ENCODE measurements at places on chromosomes 11 and 22.

- no peak for DNase-seq
These were observed 115.4 kb downstream of the KIAA1671 start for GRCh38 chr22:25067851-25068421.

GRCh38 chr11:45741582-45741981 is 63.4 kb upstream of the SLC35C1 start:
- no peak for DNase-seq

GRCh38 chr11:105720096-105720495 is 110.2 kb downstream of the GRIA4 start:
- DNase-seq: no peak

DNA sequence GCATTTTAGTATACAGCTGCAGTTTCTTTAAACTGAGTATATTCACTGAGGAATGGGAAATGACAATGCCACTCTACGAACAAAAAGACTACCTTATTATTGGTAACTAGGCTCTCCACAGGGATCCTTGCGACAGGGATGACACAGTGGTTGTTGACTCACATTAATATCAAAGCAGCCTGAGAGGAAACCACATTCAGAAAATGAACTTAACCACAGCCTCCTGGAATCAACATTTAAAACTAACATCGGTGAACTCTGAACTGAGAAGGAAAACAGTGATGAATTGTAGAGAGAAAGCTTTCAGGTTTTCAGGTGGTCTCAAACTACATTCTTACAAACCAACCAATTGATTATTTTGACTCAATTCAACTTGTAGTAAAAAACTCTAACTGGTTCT is 90.3 kb upstream of the MTMR2 start:
- DNase-seq: peak; percentile 81

DNA sequence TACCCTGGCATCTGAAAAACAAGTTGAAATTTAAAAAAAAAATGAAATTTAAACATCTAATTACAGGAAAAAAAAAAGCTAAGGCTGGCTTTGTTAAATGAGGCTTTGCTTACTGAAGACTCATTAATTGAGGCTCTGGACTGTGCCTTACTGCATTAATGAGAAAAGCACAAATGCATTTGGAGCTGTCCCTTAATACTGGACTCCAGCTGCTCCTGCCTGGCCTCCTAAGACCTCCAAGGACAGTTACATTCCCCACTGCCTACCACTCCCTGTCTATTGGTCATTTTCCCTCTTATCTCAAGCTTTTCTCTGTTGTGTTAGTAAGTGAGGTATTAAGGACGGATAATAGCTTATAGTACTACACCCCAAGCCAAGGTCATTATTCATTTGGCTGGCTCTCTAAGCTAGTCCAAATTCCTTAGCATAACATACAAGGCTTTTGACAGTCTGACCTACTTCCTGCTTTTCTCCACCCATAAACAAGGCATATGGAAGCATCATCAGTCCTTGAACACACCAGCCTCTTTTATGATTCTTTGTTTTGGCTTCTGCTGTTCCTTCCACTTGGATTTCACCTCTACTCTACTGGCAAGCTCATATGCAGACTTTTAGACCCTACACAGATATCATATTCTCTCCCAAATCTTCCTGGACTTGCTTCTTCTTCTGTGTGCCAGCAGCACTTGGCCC is 62.5 kb downstream of the USP35 start:
- no peak for DNase-seq

DNA sequence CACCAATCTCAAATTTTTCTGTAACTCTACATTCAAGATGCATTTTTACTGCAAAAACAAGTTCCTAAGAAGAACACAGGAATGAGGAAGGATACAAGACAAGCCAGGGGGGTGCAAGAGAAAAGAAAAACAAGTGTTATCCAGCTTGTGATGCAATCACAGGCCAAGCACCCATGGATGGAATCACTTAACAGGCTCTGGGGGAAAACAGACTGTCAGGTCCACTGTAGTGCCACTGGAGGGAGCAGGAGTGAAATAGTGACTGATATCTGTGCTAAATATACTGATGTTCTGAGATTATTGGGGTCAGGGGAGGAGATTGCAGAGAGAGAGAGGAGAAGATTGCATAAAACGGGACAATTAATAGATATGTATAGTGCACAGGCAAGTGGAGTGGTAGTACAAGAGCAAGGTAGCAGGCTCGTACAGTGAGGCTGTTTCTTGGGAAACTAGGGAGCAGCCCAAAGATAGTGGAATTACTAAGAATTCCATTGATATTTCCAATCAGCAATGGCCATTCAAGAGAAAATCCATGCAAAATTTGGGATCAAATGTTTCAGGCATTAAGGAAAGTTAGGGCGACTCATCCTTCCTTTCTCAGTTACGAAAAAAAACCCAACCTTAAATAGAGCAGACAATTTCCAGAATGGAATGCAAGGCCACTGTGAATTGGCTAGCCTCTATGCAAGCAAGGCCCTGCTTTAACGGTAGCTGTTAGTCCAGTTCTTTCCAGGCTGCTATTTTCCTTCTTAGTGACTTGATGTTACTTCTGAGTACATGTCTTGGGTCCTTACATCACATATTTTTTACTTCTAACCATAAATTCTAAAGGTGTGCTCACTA is 52.2 kb upstream of the CEP126 start:
- no peak for DNase-seq

- DNase-seq: no peak
These were observed 98.0 kb downstream of the PIWIL4 start for GRCh38 chr11:94665116-94665659.

DNA sequence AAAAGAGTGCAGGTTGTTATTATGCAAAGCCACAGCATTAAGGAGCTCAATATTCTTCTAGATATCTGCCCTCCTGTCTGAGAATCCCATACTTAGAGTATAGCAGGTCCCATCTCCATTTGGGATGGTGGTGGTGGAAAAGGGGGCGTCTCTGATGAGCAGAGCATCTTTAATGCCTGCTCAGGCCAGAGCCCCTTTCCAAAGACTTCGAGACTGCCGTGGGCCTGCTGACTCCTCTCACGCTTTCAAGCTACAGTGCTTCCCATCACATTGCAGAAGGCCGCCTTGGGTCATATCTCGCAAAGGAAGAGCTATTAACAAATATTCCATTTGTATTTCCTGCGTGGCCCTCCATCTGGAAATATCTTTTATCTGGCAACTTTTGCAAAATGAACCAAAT is 10.9 kb downstream of the LMO2 start:
- no peak for DNase-seq

- peak; percentile 57 for DNase-seq
These were observed 2.3 kb downstream of the IRF7 start for GRCh38 chr11:613369-613968.

DNA sequence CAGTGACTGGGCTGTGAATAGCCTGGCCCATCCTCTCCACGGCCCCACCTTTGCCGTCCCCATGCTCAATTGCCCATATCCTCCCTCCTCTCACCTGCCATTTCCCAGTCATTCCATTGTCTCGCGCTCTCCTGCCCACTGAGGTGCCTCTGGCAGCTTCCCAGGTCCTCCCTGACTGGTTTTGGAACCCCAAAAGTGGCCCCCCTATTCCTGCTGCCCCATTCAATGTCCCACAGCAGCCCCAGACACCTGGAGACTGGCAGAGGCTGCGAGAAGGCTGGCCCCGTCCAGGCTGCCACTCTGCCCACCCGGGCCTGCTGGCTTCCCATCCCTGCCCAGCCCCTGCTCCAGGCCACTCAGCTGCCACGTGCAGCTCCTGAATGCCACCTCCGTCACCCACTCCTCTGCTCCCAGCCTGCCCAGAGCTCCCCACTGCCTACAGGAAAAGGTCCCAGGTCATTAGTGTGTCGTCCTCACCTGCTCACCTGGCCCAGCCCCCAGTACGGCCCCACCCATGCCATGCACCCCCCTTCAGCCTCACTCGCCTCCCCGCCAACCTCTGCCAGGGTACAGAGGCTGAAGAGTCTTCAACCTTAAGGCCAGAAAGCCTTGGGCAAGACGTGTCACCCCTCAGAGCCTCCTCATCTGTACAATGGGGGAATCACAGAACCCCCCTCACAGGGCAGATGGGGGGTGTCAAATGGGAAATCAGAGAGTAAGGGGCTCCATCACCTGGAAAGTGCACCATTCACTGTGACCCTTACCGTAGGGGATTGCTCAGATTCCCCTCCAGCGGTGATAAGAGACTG is 37.5 kb downstream of the KCNJ4 start:
- DNase-seq: no peak

DNA sequence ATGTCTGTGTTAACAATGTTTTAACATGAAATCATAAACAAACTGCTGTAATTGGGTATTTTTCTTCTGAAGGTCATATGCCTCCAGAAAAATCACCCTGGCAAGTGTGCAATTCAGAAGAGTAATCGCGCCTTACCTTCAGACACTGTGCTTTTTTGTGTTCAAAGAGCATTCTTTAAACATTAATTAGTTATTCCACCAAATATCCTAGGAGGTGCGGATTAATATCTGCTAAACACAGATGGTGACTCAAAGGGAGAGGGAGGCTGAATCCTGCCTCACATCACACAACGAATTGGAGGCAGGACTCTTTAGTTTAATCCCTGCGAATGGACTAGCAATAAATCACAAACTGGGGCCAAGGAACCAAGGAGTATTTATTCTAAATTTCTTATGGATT is 213.0 kb downstream of the NTM start:
- DNase-seq: no peak

GRCh38 chr11:77959434-77959833 is 35.0 kb downstream of the INTS4 start:
- no peak for DNase-seq

- DNase-seq: no peak
These were observed 5.6 kb upstream of the WT1 start for GRCh38 chr11:32440916-32441315.

- DNase-seq: no peak
These were observed 26.1 kb upstream of the BAIAP2L2 start for GRCh38 chr22:38136607-38137006.

DNA sequence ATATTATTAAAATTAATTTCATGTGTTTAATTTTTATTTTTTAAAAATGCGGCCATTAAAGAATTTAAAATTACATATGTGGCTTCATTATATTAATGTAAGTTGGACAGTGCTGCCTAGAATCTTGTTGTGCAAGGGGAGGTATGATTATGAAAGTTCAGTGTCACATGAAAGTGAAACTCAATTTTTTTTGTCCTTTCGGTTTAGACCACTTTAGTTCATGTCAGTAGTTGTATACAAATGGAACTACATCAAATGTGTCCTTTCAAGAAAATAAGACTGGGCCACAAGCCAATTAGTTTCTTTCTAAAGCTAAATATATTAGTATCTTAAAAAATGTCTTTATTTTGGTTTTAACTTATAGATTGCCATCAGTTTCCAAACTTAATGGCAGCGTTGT is 35.7 kb downstream of the TBCEL start:
- no peak for DNase-seq

DNA sequence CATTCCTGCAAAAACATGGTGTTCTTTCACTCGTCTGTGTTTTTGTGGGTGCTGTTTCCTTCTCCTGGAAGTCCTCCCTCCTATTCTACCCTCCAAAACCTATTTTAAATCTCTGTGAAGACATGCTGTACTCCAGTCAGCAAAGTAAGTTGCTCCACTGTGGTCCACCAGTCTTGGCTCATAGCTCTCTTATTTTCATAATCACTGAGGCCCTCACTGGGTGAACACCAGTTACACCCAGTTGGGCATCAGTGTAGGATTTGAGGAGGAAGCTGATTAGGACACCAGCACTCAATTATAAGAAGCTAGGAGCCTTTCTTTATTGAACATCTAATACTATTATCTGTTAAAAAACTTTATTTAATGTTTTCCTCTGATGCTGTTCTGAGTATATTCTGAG is 23.9 kb upstream of the EED start:
- no peak for DNase-seq

- no peak for DNase-seq
These were observed 5.0 kb upstream of the APOL5 start for GRCh38 chr22:35712672-35713071.

GRCh38 chr11:69518081-69518950 is 36.9 kb downstream of the LINC01488 start:
- no peak for DNase-seq

DNA sequence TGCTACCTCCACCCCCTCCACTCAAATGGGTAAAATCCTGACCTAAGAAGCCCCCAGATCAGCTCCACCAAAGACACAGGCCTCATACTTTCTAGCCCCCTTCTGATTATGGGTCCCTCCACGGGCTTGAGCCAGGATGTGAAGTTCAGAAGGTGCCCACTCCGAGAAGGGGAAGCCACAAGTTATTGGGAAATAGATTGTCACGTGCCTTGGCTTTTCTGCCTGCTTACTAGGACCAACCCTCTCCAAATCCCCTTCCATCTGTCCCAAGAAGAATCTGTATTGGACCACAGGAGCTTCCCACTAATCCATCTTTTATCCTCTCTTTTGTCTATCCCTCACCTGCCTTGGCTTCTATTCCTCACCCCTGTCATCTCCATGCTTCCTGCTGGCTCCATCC is 3.0 kb upstream of the NRGN start:
- peak; percentile 71 for DNase-seq
